ENCODE measurements at places on chromosomes 12 and 14.

DNA sequence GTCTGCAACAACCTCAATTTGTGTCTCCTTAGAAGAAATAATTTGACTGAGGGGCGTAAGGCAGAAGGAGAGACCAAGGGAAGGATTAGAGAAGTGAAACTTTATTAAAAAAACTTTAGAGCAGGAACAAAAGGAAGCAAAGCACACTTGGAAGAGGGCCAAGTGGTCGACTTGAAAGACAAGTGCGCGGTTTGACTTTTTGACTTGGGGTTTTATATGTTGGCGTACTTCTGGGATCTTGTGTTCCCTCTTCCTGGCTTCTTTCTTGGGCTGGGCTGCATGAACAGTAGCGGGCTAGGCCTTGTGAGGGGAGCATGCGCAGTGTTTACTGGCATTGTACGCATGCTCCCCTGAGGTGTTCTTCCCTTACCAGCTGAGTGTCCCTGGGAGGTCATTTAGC is 369.3 kb upstream of the DCN start:
- no peak for DNase-seq

DNA sequence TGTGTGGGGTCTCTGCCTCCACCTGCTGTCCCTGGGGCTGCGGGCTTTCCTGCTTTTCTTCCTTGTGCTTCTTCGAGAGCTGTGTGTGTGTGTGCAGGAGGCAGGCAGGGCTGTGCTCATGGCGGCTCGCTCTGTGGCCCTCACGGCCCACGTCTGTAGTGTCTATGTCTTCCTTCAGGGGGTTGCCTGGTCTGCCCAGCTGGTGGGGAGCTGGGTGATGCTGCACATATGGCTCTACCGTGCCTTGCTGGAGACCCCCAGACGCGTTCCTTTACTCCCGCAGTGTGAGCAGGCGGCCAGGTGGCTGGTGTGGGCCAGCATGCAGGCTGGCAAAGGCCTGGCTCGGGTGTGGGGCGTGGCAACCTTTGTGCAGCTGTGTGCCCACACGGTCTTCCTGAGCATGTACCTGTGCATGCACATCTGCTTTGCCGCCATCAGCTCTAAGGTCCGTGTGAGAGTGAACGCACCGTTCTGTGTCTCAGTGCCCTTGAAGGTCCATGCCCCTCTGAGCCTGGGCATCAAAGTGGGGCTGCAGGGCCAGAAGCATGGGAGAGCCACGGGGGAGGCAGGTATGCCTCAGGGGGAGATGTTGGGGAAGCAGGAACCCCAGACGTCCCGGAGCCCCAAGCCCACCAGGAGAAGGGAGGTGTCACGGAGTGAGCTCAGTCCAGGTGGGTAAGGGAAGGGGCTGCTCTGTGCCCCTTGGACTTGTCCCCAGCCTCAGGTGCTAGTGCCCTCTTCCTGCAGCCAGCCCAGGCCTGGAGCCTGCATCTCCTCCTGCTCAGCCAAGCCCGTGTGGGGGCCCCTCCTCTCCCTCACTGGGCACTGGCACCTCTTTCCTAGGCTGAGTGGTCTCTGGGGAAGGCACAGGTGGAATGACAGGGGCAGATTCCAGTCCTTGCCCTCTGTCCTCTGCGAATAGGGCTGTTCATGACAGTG is 26.4 kb downstream of the CLSTN3 start:
- no peak for DNase-seq

DNA sequence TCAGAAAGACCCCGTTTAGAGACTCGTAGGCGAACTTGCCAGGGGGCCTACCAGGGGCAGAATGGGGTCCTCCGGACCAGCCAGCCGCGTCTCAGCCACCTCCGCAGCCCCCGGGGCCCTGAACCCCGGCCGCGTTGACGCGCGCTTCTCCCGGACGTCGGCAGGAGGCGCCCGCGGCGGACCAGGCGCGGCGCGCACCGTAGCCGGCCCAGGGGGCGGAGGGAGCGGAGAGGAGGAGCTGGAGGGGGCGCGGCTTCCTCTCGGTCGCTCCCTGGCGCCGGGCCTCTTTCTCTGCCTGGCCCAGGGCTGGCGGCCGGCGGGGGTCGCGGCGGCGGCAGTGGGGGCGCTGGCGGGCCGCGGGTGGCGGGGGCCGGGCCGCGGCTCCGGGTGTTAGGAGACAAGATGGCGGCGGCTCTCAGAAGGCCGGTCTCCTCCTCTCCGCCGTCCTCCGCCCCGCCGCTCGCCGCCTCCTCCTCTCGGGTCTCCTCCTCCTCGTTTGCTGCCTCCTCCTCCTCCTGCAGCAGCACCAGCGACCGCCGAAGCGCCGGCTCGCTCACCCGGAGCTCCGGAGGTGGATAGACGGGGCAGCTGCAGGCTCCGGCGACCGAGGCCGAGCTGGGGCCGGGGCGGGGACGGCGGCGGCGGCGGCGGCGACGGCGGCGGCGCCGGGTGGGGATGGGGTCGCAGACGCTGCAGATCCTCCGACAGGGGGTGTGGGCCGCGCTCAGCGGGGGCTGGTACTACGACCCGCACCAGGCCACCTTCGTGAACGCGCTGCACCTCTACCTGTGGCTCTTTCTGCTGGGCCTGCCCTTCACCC is at the start of gene PCNX1:
Gene PCNX1 (plus strand): TSS at position 284 of the 820 bp plus-strand sequence. CDS start 392 bp downstream, at position 676.
- DNase-seq: peak; percentile 93

- peak; percentile 70 for DNase-seq
These were observed 75.3 kb upstream of the FAR2 start for GRCh38 chr12:29073631-29074239.

GRCh38 chr14:20583908-20584307 is 3.9 kb downstream of the RNASE11 start:
- no peak for DNase-seq

GRCh38 chr12:57460468-57460784 is 841 bp downstream of the GLI1 start:
- no peak for DNase-seq

GRCh38 chr12:110704750-110705149 is 15.8 kb upstream of the HVCN1 start:
- no peak for DNase-seq

DNA sequence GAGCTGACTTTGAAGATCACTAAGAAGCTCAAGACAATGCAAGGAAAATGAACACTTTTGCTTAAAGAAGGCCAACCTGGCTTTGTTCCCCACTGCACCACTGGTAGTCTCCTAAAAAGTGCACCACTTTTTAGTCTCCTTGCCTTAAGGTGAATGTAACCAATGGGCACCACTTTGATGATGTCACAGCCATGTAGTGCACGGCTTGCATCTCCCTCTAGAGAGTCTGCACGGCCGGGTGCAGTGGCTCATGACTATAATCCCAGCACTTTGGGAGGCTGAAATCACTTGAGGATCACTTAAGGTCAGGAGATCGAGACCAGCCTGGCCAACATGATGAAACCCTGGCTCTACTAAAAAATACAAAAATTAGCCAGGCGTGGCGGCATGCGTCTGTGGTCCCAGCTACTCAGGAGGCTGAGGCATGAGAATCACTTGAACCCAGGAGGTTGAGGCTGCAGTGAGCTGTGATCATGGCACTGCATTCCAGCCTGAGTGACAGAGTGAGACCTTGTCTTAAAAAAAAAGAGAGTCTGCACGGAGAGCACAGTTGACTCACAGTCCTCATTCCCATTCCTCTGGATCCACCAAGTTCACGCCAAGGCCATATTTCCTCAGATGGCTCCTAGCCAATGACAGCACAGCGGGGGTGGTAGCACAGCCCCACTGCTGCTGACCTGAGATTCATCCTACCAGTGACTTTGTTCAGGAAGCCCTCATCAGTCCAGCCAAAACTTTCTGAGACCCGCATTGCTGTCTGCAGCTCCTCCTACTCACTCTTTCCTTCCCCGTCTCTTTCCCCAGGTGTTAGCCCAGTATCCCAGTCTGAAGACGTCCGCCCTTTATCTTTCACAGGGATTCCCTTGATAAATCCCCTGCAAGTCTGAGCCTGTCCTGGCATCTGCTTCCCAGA is 16.5 kb upstream of the IFT81 start:
- peak; percentile 95 for DNase-seq

- peak; percentile 22 for DNase-seq
These were observed 357.5 kb downstream of the FSCB start for GRCh38 chr14:44149597-44149996.

GRCh38 chr14:104513641-104514046 is 65.9 kb upstream of the C14orf180 start:
- DNase-seq: no peak

DNA sequence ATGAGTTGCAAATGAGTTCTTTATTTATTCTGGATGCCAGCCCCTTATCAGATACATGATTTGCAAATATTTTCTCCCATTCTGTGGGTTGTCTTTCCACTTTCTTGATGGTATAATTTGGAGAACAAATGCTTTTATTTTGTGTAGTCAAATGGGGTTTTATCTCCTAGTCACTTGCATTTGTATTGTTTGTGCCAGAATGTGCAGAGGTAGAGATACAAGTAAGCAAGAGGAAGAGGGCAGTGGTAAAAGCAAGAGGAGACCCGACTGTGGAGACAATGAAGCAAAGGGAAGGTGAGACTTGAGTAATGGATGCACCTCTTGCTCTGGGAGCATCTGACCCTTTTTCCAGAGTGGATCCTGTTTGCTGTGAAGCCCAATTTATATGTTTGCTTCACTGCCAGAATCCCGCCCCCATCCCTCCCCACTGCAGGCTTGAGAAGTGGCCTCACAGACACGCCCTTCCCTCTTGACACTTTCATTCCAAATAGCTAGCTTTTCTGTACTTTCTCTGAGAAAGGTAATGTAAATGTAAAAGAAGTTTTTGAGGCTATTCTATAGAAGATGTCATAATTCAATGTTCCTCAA is 786 bp upstream of the PFKM start:
- DNase-seq: no peak

GRCh38 chr12:112906712-112907414 is at the start of gene OAS1:
Gene OAS1 (plus strand): TSS chr12:112906962. CDS start chr12:112907040, 78 bp downstream.
- peak; percentile 50 for DNase-seq

DNA sequence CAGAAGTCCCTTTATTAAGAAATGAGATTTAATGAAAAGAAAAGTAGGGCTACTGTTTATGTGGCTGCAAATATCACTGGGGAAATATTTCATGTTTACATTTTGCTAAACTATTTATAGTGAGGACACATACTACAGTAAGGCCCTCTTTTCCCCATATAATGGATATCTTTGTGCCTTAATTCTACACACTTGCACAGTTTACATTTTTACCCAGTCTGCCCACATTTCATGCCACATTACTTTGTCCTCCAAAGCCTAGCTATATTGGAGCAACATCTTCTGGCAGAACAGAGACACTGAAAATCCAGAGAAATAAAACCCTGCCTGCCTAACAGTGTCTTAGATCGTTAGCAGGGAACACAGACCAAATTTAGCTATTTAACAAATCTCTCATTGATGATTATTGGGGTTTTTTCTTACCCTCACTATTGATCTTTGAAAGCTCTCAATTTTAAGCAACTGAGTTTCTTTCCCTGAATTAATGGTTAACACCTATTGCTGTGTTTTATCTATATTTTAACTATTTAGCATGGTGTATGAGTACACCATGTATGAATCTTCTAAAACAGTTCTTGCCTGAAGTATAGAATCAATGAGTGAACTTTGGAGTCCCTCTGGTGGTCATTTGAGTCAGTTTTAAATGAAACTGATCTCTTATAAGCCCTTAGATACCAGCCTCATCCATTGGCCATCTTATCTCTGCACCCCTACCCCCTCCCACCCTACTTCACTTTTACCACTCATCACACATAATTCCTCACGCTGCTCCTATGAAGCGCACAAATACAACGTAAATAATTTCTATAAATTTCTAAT is 170.2 kb downstream of the BCAT1 start:
- peak; percentile 70 for DNase-seq

- DNase-seq: no peak
These were observed 1.9 kb downstream of the CCDC184 start for GRCh38 chr12:48185181-48185919.

- peak; percentile 92 for DNase-seq
These were observed 45.0 kb downstream of the KCNA5 start for GRCh38 chr12:5088586-5089264.

- DNase-seq: no peak
These were observed 86.3 kb downstream of the KIF26A start for GRCh38 chr14:104224506-104225277.

GRCh38 chr12:108712165-108712924 is 19.0 kb downstream of the CORO1C start:
- DNase-seq: no peak

DNA sequence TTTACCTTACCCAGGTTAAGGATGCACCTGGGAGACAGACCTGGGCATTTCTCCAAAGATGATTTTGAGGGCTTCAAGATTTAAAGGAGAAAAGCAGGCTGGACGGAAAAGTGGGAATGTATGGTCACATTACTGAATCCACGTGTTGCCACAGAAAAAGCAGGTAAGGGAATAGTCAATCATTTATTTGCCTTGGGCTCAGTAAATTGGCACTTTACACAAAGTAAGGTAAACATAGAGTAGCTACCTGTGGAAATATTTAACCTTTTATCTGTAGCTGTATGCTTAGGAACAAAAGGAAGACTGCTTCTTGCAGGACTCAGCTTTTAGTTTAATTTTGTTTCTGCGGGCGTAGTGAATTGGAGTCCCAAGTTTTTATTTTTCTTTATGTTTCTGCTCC is 153.3 kb downstream of the SLCO1B3 start:
- DNase-seq: no peak

GRCh38 chr12:101738920-101739665 is at the start of gene SYCP3:
Gene SYCP3 (minus strand): TSS chr12:101739462. CDS start chr12:101737935, 1,527 bp downstream.
- no peak for DNase-seq

GRCh38 chr12:12717586-12718380 is 615 bp downstream of the CDKN1B start:
- DNase-seq: peak; percentile 28

GRCh38 chr12:123390498-123391426 is 6.8 kb downstream of the KMT5A start:
- DNase-seq: no peak

- no peak for DNase-seq
These were observed 55.7 kb upstream of the FRMD6 start for GRCh38 chr14:51595881-51596455.

DNA sequence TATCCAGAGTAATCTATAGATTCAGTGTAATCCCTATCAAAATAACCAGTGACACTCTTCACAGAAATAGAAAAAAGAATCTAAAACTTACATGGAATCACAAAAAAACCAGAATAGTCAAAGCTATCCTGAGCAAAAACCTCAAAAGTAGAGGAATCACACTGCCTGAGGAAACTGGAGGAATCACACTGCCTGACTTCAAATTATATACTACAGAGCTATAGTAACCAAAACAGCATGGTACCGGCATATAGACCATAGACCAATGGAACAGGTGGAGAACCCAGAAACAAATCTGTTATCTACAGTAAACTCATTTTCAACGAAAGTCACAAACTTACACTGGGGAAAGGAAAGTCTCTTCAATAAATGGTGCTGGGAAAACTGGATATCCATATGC is 244.0 kb downstream of the FUT8 start:
- no peak for DNase-seq

- peak; percentile 91 for DNase-seq
These were observed 94.1 kb downstream of the SLC25A47 start for GRCh38 chr14:100416921-100417860.

Measured in cardiac fibroblast (primary cell).